ENCODE measurements at places on chromosomes 6 and 20.
A peak's percentile ranks its signal among the peaks of the same experiment; 100 is the strongest.

- no peak for DNase-seq
Observed at GRCh38 chr20:21162631-21163030, 36.7 kb downstream of the KIZ start.

DNA sequence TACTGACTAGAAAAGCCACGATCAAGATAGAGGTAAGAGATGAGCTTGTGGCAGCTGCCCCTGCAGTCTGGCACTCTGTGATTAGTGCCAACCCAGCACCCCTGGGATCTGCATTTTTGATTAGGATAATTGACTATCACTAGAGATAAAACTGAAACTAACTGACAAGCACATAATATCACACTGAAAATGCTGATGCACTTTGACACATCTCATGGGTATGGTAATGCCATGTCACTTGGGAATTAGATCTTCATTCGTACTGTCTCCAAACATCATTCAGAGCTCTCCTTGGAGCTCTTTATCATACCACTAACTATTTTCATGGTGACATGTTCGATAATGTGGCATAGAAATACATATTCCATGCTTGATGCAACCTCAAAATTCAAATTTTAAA lies 612.9 kb upstream of the BTBD3 start:
- DNase-seq, result no peak

GRCh38 chr20:15036948-15037347 lies 699.5 kb upstream of the FLRT3 start:
- DNase-seq, result no peak

DNA sequence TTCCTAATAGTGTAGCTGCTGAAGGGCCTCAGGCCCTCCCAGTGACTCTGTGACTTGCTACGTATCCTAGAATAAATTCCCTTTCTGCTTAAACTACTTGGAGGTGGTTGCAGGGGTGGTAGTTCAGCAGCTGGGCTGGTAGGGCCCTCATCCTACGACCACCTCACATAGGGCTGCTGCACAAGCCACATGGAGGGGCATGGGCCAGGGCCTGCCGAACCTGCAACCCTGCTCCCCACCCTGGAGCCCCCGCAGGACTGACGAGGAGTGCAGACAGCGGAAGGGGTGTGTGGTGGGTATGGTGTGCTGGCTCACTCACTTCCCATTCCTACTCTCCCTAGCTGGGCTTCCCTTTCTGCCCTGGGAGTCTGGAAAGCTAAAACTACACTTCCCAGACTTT lies 56.2 kb upstream of the MLN start:
- no peak for DNase-seq

DNA sequence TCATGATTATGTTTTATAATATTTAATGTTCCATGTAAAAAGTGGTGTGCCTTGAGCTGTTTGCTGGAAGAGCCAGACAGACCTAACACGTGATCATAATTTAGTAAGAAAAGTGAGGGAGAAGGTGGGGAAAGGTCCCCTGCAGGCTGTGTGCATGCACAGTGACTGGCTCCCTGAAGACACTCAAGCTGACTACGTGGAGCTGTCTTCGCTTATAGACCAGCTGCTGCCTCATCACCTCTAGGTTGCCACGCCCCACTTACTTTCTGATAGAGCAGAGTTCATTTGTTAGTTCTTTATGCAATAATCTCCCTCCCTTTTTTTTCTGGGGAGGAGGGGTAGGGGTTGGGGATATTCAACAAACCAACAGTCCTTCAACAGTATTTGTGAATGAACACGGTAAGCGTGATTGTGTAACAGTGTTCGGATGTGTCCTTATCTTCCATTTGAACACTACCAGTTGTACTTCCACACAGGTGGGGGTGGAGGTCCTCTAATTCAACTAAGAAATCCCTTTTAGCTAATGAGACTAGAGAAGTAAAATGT lies 157.3 kb downstream of the BACH2 start:
- DNase-seq, result no peak

DNA sequence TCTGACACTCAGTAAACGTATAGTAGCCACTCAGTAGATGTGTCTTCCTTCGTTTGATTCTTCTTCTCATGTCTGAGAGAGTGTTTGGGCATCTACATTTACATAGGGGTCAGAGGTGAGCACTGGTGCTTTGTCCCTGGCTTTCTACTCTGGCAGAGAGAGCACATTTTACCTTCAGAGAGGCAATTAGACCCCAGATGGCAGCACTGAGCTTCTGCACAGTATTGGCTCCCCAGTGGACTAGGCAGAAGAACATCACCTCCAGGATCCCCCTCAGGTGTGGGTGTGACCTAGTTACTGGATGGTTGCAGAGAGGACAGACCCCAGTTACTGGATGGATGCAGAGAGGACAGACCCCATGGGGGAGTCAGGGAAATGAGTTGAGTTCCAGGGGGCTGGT lies 327.2 kb downstream of the DHX35 start:
- DNase-seq, result no peak

DNA sequence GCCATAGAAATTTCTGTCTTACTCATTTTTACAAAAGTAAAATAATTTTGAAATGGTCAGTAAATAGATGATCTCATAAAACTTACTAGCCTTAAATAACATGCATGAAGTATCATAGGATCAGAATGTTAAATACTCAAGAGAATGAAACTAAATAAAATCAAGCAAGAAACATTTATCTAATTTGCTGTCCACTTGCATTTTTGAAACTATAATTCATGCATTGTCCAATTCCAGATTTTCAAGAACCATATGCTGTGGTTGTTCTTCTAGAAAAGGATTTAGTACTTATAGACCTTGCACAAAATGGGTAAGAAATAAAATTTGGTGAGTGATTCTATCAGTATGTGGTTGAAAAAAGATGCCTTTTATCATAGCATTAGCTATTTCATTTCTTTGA lies 107.0 kb downstream of the STXBP5 start:
- DNase-seq, result no peak

DNA sequence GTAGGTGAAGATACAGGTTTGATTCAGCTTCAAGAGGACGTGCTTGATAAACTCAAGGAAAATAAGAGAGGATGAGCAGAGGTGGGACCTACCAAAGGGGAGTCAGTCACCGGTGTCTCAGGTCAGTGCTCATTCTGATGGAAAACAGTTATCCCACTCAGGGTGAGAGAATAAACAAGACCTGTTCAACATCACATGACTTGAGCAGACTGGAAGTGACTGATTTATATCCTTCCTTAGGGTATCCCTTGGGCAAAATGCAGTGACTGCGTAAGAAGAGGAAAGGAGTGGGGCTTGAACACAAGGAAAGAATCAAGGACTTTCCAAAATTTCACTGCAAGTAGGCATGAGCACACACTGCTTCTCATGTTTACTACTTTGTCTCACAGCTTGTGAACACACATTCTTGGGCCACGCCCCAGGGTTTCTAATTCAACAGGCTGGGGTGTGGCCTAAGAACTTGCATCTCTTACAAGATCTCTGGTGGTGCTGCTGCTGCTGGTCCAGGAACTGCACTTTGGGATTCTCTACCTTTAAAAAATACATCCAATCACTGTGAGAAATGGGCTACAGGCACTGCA lies 11.6 kb downstream of the CST3 start:
- no peak for DNase-seq

DNA sequence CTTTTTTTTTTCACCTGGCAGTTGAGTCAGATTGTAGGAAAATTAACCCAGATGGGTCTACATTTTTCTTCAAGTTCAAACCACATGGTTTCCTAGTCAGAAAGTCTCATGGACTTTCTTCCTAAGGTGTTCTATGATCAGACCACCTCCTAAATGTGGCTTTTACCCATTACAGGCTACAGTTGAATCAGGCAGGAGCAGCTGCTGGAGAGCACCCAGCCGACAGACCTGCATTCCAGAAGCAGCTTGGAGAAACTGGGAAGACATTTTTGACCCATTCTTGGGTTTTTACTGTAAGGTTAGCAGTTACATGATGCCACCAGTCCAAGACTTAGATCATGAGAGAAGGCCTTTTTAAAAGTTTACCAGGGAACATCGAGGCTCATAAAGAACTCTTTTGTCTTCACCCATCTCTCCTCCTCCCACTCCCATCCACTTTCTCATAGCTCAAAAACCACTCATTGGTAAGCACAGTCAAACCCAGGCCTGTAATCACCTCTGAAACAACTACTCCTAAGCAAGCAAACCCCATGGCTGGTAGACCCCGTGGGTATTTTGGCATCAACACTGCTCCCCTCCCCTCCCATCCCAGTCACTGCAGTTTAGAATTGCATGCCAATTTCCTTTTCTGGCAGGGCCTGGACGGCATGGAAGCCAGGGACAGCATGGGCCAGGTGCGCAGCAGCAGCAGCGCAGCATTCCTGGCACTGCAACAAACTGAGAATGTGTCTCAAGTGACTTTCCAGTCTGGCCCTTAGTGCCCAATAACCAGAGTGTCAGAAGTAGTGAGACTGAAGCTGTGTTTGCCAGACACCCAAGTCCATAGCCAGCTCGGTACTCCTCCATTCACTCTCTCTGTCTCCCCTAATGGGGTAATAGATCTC lies 113.7 kb downstream of the CLIC5 start:
- DNase-seq, result no peak

- DNase-seq, result no peak
Observed at GRCh38 chr20:62159839-62160238, 16.3 kb downstream of the SS18L1 start.

GRCh38 chr6:62393608-62394007 lies 107.6 kb upstream of the KHDRBS2 start:
- DNase-seq, result no peak

DNA sequence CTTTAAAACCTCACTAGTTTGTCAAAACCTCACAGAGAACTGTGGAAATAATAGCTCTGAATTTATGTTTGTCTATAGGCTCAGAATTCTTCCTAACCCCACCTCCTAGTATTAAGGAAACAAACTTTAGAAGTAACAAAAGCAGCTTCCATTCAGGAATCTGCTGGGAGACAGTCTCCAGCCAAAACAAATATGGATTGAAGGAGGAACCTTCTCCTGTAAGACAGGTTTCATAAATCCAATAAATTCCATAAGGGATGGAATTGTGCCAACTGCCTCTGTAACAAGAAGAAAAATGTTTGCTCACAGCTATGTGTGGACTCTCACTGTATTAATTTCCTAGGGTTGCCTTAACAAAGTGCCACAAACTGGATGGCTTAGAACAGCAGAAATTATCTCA lies 7.5 kb downstream of the SYCP2 start:
- no peak for DNase-seq

- peak; percentile 86 for DNase-seq
Observed at GRCh38 chr6:119521251-119521650, 171.7 kb upstream of the MAN1A1 start.

- no peak for DNase-seq
Observed at GRCh38 chr6:148044261-148044751, 298.3 kb upstream of the SASH1 start.

DNA sequence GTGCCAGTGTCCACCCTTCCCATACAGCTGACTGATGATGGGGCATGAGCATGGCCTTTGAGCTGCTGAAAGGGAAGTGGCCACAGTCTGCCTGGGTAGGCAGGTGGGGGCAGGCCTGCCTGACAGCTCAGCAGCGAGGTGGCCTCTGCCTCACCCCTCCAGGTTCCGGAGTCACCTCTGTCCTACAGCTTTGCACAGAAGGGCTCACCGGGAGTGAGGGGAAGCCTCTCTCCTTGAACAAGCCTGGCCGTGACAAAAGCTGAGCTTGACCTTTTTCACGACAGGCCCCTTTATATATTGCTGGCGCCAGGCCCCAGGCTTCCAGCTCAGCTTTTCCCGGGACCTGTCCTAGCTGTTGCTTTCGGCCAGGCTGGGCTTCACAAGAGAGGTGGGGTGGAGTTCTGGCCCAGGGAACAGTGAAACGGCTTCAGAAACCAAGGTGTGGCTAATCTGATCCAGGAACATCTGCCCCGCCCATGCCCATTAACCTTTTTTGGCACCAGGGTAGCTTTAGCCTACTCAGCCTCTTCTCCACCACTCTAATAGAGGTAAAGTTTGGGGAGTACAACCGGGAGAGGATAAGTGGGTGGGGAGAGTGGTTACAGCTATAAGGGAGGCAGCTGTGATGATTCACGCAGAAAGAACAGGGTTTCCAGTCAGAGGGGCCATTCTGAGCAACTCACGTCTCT lies 42.9 kb downstream of the C6orf132 start:
- DNase-seq, result no peak

DNA sequence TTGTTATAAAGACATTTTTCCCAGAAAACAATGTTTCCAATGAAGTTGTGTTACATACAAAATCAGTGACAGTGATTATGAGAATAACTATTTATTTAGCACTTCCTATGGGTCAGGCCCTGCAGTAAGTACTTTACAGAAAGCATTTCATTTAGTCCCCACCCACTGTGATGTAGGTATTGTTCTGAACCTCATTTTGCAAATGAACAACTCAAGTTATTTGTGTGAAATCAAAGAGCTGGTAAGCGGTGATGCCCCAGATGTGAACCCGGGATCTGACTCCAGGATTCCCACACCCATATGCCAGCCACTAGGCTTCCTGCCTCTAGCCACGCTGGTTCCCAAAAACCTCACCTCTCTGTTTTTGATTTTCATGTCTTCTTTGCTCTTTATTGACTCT lies 30.9 kb downstream of the FAXC start:
- DNase-seq, result no peak

DNA sequence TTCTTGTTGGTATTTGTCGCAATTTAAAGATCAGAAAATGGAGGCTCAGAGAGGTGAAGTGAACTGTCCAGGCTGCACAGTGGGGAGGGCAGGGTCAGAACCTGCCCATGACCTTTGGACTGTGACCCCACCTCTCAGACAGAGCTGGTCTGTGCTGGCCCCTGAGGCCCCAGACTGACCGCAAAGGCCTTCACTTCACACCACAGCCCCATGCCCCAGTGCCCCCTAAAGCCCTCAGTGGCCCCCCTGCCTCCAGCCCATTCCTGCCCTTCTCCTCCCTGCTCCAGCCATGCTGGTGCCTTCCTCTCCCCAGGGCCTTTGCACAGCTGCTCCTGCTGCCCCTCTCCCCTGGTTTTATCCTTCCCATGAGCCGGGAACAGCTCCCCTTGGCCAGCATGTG lies 9.4 kb upstream of the RBBP8NL start:
- no peak for DNase-seq
